ENCODE measurements at places on chromosomes 1 and 21. TPM values are rescaled to one million over a fixed set of nuclear protein-coding genes. Genes with fewer than 3 reads are reported as not detected.

The AMY1C gene
- total RNA-seq, result not detected

The ANKRD45 gene
- not detected for total RNA-seq

The ALX3 gene
- total RNA-seq, result not detected

The GJC2 gene
- 1.7 TPM for total RNA-seq

The KCNA2 gene
- total RNA-seq, result 0.26 TPM

The CTSS gene
- 245 TPM for total RNA-seq

The LAMC2 gene
- not detected for total RNA-seq

The BRINP3 gene
- total RNA-seq, result not detected

The WNT9A gene
- not detected for total RNA-seq

The POU3F1 gene
- 0.15 TPM for total RNA-seq

The ICOSLG gene
- 4.5 TPM for total RNA-seq

The PPIH gene
- total RNA-seq, result 41.2 TPM

Data from natural killer cell (primary cell).